Neural crest cell (in vitro differentiated cells): ENCODE measurements at places on chromosomes 12 and 14.

DNA sequence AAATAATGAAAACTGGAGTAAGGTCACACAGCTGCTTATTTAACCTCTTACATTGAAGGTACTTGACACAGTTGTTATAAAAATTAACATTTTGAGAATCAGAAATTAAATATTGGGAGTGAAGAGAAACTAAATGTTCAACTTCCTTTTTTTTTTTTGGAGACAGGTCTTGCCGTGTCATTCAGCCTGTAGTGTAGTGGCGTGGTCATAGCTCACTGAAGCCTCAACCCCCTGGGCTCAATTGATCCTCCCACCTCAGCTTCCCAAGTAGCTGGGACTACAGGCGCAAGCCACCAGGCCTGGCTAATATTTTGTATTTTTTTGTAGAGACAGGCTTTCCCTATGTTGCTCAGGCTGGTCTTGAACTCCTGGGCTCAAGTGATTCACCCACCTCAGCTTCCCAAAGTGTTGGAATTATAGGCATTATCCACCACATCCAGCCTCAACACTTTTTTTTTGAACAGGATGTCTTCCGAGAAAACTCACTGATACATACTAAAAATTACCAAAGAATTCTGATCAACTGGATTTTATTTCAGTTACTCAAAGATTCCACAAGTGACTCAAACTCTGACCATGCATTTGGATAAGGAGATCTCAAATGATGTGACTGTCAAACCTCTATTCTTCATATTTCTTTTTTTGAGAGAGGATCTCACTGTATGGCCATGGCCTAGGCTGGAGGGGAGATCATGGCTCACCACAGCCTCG, 35.4 kb downstream of the SGPP1 start:
- DNase-seq: no peak

DNA sequence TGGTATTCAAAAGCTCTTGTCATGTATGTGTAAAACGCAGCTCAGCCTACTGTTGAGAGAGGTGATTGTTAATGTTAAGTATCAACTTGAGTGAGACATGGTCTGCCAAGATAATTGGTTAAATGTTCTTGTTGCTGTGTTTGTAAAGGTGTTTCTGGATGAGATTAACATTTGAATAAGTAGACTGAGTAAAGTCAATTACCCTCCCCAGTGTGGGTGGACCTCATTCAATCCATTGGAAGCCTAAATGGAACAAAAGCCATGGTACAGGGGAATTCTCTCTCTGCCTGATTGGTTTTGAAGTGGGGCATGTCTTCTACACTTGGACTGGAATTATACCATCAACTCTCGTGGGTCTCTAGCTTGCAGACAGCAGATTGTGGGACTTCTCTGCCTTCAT, 63.8 kb upstream of the RERGL start:
- no peak for DNase-seq

GRCh38 chr14:85533023-85533860, 3.3 kb downstream of the FLRT2 start:
- peak; percentile 55 for DNase-seq

- DNase-seq: no peak
Observed at GRCh38 chr12:82461836-82462235, 103.5 kb downstream of the METTL25 start.

GRCh38 chr12:39095636-39096330, 190.4 kb upstream of the CPNE8 start:
- DNase-seq: no peak

DNA sequence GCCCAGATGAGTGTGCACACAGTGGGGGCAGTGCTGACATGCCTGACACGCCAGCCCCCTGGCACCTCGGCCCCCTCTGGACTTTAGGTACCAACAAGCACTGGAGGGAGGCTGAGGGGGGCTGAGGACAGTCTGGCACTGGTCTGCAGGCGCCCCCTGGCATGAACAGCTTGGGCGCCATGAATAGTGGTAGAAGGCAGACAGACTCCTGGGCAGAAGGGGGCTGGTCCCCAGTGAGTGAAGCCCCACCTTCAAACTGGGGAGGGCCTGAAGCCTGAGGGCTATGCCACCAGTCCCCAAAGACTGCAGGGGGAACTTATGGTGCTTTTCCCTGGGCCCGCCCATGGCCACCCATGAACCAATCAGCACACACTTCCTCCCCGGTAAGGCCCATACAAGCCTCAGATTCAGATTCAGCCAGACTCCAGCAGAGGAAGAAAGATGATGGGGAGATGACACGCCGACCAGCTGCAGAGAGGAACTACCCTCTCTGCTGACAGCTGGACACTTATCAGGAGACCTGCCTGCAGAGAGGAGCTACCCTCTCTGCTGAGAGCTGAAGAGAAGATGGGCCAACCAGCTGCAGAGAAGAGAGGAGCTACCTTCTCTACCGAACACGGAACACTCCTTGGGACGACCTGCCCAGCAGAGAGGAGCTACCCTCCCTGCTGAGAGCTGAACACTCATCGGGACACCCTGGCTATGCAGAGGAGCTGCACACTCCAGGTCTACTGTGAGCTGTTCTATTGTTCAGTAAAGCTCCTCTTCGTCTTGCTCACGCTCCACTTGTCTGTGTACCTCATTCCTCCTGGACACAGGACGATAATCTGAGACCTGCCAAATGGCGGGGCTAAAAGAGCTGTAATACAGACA, 324.5 kb downstream of the PCNX1 start:
- DNase-seq: no peak

DNA sequence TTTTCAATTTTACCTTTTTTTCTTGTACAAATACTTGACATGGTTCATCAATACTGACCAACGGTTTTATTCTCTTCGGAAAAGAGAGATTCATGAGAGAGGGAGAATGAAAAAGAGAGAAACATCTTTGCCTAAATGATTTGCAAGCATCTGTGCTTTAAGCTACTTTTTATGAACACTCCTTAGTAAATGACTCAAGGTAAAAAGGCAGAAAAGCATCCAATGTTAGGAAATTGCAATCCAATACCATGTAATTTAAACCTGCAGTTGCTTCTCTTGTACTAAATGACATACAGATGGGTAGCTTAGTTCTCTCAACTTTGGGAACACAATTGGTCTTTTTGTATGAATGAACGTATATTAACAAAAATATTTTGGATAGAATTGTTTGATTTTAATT, 46.1 kb downstream of the MSRB3 start:
- DNase-seq: no peak

GRCh38 chr14:52724360-52724644, 5.7 kb upstream of the STYX start:
- DNase-seq: no peak

GRCh38 chr14:89858089-89858488, 96.4 kb downstream of the EFCAB11 start:
- no peak for DNase-seq

- no peak for DNase-seq
Observed at GRCh38 chr14:96956464-96957239, 159.5 kb downstream of the VRK1 start.

DNA sequence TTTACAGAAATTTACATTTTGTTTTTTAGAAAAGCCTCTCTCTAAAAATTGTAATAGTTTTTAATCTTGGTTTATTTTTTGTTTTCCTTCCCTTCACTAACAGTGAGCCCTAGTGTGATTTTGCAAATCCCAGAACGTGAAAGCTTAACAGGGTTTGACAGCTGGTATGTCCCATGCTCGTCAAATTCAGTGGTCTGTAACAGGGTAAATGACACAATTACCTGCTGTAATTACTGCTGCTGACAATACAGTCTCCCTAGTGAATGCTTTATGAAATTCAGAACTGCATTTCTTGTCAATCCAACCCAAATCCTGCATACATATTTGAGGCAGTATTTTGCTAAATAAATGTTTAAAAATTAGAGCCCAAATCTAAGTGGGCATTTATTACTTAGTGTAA, 249.2 kb downstream of the NELL2 start:
- no peak for DNase-seq

DNA sequence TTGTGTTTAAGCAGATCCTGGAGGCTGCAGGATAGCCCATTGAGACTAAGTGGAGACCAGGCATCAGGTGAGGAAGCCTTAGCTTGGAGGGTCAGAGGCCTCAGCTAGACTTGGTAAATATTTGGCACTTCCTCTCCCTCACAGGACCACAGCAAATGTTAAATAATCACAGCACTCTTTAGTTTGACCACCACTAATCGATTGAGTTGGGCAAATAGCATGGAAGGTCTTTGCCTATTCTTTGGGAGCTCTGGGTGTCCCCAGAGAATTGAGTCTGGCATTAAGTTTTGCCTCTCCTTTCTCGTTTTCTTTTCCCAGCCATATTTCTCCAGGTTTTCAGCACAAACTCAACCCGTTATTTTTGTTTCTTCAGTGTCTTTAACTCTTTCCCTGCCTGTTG, 61.4 kb downstream of the ETV6 start:
- DNase-seq: no peak

GRCh38 chr12:120242971-120243699, 22.4 kb downstream of the PXN start:
- DNase-seq: no peak

DNA sequence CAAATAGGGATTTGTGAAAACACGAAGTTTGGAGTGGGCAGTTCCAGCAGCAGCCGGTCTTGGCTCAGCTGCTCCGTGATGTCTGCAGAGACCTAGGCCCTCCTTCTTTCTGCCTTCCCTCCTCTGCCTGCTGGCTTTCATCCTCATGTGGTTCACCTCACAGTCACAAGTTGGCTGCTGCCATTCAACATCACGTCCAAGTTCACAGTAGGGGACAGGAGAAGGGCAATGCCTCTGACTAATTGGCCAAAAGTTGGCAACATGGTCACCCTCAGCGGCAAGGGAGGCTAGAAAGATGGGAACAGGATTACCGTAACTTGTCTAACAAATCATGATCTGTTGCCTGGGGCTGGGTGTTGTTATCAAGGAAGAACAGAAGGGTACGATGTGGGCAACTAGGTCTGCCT, 7.8 kb upstream of the CACNA2D4 start:
- no peak for DNase-seq

DNA sequence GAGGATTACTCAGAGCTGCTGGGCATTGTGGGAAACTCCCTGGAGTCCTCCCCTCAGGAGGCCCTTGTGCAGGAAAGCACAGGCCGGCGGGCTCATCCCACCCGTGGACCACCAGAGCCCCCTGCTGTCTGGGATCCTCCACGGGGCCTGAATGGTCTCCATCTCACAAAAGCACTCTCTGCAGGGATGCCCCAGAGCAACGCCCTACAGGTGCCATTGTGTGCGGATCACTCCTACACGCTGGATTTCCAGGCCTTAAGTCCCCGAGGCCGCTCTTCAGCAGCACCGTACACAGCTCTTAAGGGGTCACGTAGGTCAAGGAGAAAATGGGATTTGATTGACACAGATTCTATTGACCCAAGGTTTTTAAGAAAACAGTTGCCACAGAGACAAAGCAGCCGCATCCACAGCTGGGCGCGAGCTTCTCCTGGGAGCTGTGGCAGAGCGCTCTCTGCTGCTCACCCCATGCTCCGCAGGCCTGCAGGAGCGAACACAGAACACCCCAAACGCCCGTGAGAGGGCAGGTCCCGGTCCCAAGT, 36.7 kb upstream of the RIMBP2 start:
- DNase-seq: peak; percentile 57

GRCh38 chr12:76143343-76144244, 59.1 kb upstream of the NAP1L1 start:
- DNase-seq: no peak

DNA sequence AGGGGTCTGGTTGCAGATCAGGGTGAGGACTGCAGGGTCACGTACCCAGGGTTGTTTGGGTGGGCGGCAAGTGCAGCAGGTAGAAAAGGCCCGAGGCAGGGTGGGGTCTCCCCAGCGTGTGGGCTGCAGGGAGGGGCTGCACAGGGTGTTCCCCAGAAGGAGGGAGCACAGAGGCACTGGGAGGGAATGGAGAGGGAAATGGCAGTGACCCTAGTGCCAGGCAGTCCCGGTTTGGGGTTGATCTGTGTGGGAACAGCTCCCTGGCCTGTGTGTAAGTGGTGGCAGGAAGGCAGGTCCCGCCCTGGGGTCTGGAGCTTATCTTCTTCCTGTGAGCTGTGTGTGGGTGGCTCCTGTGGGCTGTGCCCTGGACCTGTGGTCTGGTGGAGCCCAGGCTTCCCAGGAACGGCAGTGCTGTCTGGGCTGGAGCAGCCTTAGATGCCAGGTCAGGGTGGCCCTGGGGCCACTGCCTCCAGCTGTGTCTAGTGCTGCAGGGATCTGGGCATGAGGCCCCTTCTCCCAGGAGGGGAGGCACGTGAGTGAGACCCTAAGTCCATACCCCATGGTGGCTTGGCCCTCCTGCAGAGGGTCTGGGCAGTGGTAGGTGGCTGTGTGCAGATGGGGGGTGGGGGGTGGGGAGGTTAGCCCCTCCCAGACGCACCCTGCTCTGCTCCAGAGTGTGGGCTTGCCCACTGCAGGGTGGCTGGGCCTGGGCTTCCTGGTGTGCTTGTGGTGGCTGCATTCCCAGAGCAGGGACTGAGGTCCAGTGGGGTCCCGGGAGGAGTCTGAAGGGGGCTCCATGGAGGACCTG, 363.5 kb downstream of the TMEM121 start:
- no peak for DNase-seq

DNA sequence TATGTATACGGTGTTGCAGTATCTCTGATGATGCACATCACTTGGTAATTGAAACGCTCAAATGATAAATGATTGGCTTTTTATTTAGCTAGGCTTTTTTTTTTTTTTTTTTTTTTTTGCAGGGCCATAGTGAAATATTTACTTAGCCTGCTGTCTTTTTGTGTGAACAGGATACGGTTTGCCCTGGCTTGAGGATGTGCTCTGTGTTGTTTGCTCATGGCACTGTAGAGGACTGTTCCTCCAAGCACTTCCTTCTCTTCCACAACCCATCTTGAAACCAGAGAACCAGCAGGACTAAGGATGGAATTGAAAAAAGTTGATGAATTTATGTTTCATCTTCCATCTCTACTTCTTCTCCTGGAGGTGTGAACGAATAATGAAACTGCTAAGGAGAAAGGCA, 15.5 kb upstream of the SSPN start:
- no peak for DNase-seq

- no peak for DNase-seq
Observed at GRCh38 chr14:32050878-32051277, 26.2 kb upstream of the ARHGAP5 start.

GRCh38 chr12:67370979-67371378, 101.8 kb downstream of the CAND1 start:
- no peak for DNase-seq

DNA sequence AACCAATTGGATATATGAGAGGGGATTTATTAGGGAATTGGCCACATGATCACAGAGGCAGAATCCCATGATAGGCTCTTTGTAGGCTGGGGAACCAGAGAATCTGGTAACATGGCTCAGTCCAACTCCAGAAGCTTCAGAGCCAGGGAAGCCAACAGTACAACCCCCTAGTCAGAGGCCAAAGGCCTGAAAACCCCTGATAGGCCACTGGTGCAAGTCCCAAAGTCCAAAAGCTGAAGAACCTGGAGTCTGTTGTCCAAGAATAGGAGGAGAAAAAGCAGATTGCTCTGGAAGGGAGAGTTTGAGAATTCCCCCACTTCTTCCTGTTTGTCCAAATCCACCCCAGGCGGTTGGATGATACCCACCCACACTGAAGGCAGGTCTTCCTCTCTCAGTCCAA, 8.2 kb upstream of the TROAP start:
- DNase-seq: no peak
